Activated naive CD8-positive, alpha-beta T cell treated with anti-CD3 and anti-CD28 coated beads for 36 hours (primary cell): ENCODE measurements at places on chromosomes 6 and 20.

- DNase-seq, result no peak
These were observed 51.5 kb downstream of the PLCB1 start for GRCh38 chr20:8183526-8183925.

- no peak for DNase-seq
These were observed 183.7 kb upstream of the PMEPA1 start for GRCh38 chr20:57893366-57893999.

DNA sequence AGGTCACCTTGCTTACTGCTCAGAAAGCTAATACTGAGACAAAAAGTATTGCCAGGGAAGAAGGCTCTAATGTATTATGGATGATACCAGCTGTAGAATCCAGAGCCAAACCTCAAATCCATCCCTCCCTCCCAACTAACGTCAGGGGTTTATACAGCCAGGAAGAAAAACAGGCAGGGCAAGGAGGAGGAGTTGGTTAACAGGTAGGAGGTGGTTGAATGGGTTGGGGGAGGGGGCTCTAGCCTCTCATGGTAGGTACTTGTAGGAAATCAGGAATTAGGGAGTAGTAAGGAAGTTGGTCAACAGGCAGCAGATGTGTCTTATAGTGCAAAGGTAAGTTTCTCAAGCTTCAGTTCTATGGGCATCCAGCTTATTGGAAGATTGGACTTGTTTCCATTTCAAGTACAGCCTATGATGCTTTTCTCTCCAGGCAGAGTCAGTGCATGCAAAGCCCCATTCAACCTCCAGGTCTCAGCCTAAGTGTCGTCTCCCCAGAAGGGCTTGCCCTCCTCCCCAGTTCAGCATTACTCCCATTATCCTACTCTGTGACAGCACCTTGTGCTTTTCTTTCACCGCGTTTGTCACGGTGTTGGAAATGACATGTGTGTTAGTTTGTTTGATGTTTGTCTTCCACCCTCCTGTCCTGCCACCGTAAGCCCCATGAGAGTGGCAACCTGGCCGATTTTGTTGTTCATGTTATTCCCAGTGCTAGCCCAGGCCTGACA lies 38.1 kb downstream of the PNLDC1 start:
- DNase-seq, result no peak

DNA sequence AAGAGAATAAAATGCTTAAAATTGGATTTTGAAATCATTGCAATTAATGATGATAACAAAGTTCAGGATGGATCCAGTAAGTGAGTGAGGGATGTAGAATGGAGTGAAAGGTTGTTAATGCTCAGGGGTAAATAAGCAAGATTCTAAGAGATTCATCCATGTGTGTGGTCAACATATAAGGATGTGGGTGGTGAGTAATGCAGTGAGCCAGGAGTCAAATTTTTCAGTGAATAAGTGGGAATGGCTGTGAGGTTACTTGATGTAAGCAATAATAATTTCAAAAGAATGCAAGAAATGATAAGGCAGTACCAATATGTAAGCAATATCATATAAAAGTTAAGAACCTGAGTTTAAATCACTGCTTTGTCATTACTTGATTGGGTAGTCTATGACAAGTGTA lies 207.5 kb upstream of the ADGRB3 start:
- DNase-seq, result no peak

DNA sequence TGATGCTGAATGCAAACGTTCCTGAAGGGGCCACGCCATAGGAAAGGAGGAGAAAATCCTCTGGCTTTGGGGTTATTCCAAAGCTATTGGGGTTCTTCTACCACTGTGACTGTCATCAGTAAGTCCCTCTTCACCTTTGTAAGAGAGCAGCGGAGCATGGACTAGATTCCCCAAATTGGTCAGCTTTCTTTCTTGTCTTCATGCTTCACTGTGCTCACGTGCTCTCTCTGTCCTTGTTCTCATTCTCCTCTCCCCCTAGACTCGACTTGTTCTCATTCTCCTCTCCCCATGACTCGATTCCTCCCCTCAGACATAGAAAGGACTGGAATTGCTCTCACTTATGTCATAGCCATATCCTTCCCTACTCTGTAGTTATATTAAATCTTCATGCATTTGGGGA lies 54.8 kb upstream of the ADGRG6 start:
- no peak for DNase-seq

- DNase-seq, result peak; percentile 64
These were observed 21.3 kb upstream of the RREB1 start for GRCh38 chr6:7086488-7086887.

GRCh38 chr6:24225838-24226237 lies 99.8 kb downstream of the NRSN1 start:
- DNase-seq, result no peak

DNA sequence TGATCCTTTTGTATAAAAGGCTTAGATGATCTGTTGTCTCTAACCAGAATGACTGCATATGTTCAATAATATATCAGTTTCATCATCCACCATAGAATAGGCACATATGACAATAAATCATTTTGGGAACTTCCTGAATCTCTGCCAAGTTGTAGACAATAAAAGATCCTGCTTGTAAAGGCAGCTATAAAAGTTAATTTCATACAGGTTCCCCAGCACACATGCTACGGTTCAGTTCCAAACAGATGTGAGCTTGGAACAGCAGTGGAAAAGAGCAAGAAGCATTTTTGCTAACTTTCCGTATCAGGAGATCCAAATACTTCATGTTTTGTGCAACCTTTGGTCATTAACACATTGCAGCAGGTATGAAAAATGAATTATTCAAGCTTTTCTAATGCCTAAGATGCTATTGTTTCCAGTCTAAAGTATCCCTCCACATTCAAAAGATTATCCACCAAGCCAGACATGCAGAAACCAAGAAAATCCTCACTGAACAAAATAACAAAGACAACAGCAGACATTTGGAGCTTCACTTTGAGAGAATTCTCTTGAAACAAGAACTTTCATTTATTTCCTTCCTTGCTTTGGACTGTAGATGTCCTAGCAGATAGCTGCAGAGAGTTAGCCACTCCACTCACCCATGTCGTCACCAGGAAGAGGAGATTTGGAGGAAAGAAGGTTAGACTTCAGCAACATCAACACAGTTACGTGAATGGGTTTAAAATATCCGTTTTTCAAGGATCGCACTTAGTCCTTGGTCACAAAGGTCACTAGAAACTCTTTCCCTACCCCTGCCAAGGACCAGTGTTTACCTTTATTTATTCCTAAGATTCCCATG lies 453.5 kb upstream of the JARID2 start:
- no peak for DNase-seq

DNA sequence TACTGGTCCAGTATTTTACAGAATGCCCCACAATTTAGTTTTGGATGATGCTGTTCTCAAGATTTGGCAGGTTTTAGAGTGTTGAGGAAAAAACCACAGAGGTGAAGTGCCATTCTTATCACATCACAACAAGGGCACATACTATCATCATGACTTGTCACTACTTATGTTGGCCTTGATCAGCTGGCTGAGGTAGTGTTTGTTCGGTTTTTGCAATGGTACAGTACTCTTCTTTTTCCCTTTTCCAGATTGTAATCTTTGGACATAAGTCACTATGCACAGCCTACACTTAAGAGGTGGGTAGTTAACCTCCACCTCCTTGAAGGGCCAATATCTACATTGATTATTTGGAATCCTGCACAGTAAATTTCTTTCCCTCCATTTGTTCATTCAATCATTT lies 8.8 kb downstream of the TENT5A start:
- DNase-seq, result no peak

DNA sequence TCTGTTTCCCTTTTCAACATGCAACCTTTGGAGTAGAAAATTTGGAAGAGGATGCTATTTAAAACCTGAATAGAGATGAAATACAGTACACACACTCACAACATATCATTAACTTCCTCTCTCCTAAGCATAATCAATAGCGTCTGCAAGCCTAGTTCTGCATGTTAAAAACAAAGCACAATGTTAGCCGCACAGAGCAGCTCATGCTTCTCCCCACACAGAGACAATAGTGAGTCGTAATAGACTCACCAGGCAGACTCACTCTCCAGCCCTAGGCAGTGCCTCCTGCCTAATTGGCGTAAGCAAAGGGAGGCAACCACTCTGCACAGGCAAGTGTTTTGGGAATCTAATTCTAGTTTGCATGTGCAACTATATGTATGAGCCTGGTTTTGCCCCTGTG lies 45.8 kb upstream of the ARID1B start:
- no peak for DNase-seq

- DNase-seq, result no peak
These were observed 18.2 kb upstream of the SRC start for GRCh38 chr20:37327748-37328147.

- no peak for DNase-seq
These were observed 36.0 kb upstream of the IRF4 start for GRCh38 chr6:355373-356208.
